ENCODE measurements at places on chromosomes 5 and 9.

- no peak for DNase-seq
Measured at GRCh38 chr5:68267066-68267465, 51.5 kb downstream of the PIK3R1 start.

DNA sequence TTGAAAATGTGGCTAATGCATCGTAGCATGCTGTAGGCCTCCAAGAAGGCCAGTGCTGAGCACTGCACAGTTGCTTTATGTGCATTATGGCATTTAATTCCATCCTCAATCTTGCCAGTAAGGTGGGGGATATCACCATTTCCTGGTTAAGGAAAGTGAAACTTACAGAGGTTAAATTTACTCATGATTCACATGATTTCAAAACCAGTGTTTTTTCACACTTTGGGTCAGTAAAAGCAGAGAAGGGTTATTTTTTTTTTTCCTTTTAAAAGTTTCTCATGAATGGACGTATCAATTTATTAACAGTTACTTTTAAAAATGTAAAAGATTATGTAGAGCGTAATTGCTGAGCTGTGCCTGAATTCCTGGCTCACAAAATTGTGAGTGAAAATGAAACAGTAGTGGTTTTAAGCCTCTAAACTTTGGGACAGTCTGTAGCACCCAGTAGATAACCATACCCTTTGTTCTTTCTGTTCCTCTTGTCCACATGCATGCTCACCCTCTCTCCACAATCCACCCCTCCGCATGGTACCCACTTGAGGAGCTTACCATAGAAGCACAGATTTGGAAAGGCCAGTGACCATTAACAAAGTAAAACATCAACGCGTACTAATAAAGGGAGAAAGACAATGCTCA is 21.2 kb downstream of the MAST4 start:
- no peak for DNase-seq

- no peak for DNase-seq
Measured at GRCh38 chr5:124922255-124922975, 176.0 kb upstream of the ZNF608 start.

- no peak for DNase-seq
Measured at GRCh38 chr5:154850255-154851062, at the start of gene FAXDC2. Gene FAXDC2 (minus strand): TSS chr5:154850603. CDS start chr5:154838178, 12,425 bp downstream.

GRCh38 chr5:135514116-135514515 is 21.6 kb downstream of the NEUROG1 start:
- DNase-seq = no peak
